ENCODE measurements at places on chromosomes 6 and 20.

DNA sequence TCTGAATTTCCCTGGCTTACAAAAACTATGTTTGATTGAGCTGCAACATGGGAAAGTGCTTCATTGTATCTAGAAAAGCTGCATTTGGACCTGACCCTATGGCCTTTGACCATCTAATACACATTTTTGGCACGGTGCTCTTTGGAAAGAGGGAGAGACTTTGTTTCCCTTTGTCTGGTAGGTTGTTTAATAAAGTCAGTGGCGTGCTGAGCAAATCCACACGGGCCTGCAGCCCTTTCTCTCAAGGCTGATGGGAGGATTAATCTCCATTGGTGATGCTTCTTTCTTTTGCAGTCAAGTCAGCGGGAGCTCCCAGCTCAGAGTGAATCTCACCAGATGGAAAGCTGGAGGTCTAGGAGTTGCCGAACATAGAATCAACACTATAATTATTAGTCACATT lies 314.7 kb upstream of the CNR1 start:
- no peak for DNase-seq

DNA sequence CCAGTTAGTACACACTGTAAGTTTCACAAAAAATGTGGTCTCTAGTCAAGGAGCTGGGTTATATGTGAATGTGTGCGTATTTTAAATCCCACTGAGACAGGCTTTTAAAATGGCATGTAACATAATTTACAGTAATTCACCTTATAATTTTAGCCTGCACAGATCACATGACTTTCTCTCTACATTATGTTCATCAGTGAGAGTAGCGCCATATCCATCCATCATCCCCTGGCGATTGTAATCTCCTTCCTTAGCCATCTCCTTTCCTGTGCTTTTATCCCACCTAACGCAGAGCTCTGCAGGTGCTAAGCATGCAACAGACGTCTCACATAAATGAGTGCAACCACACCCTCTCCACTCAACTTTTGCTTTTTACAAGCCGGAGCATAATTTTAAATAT lies 210.8 kb downstream of the TBC1D7 start:
- no peak for DNase-seq

DNA sequence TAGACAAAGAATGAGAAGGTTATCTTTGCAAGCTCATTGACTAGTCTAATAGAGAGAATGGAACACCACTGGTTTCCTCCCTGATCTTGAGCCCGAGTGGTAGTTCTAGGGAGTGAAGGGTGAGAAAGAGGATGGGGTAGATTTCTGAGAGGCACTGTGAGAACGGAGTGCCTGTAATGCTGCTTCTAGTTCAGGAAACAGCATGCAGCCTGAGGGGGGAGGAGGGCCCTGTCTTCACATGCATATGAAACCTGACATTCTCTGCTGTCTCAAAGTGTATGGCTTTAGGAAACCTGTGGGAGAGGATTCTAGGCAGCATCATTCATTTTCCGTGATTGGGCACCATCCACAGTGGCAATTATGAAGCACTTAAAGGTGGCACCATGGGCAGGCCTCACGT lies 259.4 kb upstream of the MAN1A1 start:
- no peak for DNase-seq

DNA sequence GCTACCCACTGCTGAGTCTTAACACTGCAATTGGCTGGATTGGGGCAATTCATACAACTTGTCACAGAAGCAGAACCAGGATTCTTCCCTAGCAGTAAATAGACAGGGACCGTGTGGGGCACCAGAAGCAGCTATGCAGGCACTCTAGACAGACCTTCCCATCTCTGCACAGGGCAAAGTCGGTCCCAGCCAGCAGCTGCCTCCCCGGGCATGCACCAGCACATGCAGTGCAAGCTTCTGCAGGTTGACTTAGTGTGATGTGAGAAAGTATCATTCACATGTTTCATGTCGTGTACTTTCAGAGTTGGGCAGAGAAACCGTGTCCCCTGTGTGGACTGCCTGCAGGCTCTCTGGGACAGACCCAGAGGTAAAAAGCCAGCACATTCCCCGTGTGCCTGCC lies 98.0 kb upstream of the FOXA2 start:
- no peak for DNase-seq

GRCh38 chr6:100460650-100461204 lies 4.0 kb downstream of the SIM1 start:
- DNase-seq = no peak

- no peak for DNase-seq
Measured at GRCh38 chr6:2979819-2980464, 8.6 kb upstream of the SERPINB6 start.

- DNase-seq = no peak
Measured at GRCh38 chr20:36152261-36152660, 2.3 kb upstream of the EPB41L1 start.

DNA sequence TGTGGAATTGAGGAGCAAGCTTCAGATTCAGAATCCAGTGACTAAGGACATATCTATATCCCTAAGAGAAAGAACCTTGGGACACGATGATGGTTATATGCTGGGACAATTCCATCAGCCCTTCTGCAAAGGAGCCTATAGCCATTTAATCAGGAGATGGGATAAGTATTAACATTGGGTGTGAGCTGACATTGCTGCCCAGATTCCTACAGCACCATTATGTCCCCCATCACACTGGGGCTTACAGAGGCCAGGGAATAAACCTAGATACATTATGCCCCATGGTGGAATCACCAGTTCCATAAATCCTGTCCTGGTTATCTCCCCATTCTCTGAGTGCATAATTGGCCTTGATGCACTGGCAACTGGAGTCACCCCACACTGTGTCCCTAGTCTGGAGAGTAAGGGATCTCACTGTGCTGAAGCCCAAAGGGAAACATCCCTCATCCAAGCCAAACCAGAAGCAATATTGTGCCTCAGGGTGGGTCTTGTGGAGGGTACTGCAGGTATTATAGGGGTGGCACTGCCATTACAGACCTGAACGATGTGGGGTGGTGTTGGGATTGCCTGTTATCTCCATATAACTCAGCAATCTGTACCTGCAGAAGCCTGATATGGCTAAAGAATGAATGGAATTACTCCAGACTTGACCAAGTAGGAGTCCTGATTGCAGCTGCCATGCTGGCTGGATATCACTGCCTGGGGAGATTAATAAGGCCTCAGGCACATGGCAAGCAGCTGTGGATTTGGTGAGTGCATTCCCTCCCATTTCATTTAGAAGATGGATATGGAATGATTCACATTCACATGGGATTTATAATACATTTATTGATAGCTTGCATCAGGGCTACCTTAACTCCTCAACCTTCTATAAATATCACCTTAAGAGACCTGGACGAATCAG lies 5.0 kb downstream of the HLA-A start:
- DNase-seq = no peak

- DNase-seq = no peak
Measured at GRCh38 chr6:111854683-111855082, 18.6 kb downstream of the FYN start.

GRCh38 chr6:100099189-100100074 lies 105.4 kb upstream of the MCHR2 start:
- DNase-seq = no peak

DNA sequence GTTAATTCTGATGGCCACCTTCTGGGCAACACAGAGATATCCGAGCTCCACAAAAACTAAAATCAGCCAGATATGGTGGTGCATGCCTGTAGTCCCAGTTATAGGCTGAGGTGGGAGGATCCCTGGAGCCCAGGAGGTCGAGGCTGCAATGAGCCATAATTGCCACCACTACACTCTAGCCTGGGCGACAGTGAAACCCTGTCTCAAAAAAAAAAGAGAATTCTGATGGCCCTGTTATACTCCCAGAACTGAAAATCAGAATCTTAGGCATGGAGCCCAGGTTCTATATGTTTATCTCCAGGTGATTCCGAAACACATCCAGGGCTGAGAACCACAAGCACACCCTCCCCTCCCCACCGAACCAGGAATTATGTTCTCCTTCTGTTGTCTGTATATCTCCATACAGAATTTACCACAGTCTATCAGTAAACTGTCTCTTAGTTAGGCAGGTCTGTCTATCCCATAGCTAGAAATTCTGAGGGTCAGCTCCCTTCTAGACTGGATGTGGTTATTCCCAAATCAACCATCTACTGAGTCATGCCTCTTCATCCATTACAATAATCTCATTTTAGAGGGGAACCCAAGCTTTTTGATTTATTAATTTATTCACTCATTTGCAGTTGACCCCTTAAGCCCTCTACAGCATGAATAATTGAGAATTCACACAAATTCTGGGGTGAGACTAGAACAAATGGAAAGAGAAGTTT lies 24.8 kb upstream of the CCND3 start:
- no peak for DNase-seq

Measured in GM18507 (cell line).